ENCODE measurements at places on chromosomes 11 and 22. TPM values are rescaled to one million over a fixed set of nuclear protein-coding genes. Genes with fewer than 3 reads are reported as not detected.

APOBEC3H gene
- 0.40 TPM for total RNA-seq

GNAZ gene
- total RNA-seq, result 3.3 TPM

SLC25A18 gene
- total RNA-seq, result 2.2 TPM

OR51A2 gene
- not detected for total RNA-seq

DNA sequence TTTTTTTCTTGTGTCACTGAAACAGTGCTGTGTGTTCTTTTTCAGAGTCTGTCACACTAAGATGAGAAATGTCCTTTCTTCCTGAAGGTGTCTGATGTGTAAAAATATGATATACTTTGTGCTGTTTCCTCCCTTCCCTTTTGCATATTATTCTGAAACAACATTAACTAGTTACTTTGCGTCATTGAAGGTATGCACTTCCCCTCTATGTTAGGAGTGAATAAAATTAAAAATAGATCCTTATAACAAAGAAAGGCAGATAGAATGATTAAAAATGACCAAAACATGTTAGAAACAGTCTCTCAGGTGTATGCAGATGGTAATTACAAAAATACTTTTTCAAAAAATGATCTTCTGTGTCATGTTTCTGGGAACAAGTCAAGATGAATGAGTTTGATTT is 1.6 kb upstream of the RAB30 start:
- no peak for DNase-seq
